ENCODE measurements at places on chromosomes 4 and X.

GRCh38 chr4:93394545-93395081, 433.9 kb upstream of the ATOH1 start:
- no peak for DNase-seq

DNA sequence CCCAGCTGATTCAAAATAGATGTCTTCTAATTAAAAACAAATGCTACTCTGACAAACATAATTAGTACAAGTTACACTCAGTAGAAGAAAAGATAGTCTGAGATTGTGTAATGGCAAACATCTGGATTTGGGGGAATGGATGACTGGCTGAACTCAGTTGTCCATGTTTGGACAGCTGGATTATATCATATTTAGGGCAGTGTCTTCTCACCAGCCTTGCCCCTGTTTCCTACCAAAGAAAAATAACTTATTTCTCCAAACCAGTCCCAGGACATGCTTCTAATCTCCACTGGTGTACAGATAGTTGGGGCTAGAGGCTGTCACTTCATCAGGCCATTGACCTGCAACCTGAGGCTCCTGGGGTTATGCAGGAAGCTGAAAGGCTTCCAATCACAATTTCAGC, 237.3 kb downstream of the USP46 start:
- DNase-seq: no peak

GRCh38 chr4:53122280-53123116, 243.4 kb downstream of the SCFD2 start:
- DNase-seq: no peak

- DNase-seq: no peak
Measured at GRCh38 chr4:78779280-78779679, 3.1 kb downstream of the BMP2K start.

DNA sequence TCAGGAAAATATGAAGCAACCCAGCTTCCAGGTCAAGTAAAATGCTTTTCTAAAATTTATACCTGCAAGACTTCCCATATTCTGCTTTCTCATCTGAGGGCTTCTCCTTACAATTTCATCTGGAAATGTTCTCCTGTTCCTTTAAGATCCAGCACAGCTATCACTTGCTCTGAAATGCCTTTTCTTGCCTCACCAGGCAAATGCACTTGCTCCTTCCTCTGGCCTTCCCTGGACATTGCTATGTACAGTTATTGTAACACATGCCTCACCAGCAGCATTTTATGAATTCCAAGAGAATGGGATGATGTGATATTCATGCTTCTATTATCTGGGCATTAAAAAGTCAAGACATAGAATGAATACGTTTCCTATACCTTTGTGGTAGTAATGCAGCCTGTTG, 842.1 kb upstream of the INTU start:
- no peak for DNase-seq

- DNase-seq: no peak
Measured at GRCh38 chr4:124337874-124338273, 374.7 kb downstream of the ANKRD50 start.

- no peak for DNase-seq
Measured at GRCh38 chr4:143183513-143184216, 1.1 kb upstream of the USP38 start.

GRCh38 chrX:96480081-96480480, 204.6 kb upstream of the DIAPH2 start:
- DNase-seq: no peak

DNA sequence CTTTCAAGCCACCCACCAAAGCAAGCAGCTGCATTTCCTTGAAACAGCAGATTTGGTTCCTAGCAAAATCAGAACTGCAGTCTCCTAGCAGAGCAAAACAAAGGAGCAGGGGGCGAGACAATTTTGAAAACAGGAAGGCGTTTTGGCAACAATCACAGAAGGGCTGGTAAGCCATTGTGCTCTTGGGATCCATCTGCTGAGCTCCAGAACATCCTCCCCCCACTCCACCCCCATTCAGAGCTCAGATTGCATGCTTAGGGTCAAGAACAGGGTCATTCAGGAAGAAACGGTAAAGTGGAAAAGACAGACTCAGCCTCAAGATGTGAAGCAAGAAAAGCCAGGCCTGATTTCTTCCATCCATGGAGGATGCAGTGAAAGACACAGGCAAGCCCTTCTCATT, 7.6 kb upstream of the PCDH19 start:
- no peak for DNase-seq

GRCh38 chr4:150619042-150619441, 37.1 kb downstream of the MAB21L2 start:
- no peak for DNase-seq

GRCh38 chrX:134969726-134970125, 21.1 kb upstream of the SMIM10 start:
- DNase-seq: no peak

DNA sequence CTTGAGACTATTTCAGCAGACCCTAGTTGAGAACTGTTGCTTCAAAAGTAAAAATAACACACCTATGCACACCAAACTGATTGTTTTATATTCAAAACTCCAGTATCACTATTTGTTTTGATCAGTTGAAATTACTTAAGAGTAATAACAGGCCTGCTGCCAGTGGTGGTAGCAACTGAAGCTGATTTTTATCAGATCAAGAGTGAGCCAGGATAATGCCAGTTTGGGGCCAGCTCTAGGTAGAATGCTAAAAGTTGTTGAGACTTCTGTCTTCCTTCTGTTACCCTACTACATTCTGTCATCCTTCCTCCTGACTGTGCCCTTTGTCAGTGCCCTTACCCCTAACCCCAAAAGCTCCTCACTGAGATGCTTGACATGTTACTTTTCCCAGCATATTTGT, 228.7 kb upstream of the SPRY1 start:
- no peak for DNase-seq

- no peak for DNase-seq
Measured at GRCh38 chr4:53573696-53574095, 17.6 kb downstream of the LNX1 start.

Measured in stimulated activated CD8-positive, alpha-beta memory T cell treated with anti-CD3 and anti-CD28 coated beads, Interleukin-12 subunit alpha, Interleukin-12 subunit beta, amount 100 ng/mL, for 1 hour (primary cell).